Fibroblast of the aortic adventitia (primary cell): ENCODE measurements at places on chromosomes 3 and 15.

GRCh38 chr3:54034971-54035370, 87.4 kb upstream of the CACNA2D3 start:
- DNase-seq = no peak

DNA sequence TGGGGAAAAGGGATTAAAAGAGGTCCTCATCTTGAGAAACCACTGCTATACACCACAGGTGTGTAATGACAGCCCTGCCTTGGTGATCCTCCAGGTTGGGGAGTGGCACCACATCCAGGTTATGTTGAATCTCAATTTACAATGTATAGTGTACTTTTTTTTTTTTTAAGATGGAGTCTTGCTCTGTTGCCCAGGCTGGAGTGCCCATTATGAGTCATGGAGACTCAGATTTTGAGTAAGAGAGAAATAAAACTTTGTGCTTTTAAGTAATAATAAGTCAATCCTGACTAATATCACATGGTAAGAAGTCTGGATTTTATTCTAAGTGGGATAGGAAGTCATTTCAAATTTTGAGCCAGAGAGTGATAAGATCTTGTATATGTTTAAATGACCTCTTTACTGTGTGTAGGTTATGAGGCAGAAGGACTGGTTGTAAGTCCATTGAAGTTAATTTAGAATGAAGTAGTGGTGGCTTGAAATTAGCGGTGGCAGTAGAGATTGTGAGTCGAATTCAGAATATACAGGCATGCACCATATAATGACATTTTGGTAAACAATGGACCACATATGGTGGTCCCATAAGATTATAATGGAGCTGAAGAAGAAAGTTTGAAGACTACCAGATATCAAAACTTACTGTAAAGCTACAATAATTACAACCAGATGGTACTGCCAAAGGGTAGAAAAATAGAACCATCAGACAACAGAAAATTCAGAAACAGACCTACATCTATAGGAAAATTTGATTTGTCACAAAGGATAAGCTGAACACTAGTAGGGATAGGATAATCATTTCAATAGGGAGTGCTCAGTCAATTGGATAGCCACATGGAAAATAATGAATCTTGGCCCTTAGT, 20.7 kb downstream of the POPDC2 start:
- DNase-seq = no peak

- no peak for DNase-seq
Observed at GRCh38 chr3:99388780-99389179, 249.6 kb upstream of the COL8A1 start.

- DNase-seq = no peak
Observed at GRCh38 chr3:192373586-192373985, 353.8 kb downstream of the FGF12 start.

DNA sequence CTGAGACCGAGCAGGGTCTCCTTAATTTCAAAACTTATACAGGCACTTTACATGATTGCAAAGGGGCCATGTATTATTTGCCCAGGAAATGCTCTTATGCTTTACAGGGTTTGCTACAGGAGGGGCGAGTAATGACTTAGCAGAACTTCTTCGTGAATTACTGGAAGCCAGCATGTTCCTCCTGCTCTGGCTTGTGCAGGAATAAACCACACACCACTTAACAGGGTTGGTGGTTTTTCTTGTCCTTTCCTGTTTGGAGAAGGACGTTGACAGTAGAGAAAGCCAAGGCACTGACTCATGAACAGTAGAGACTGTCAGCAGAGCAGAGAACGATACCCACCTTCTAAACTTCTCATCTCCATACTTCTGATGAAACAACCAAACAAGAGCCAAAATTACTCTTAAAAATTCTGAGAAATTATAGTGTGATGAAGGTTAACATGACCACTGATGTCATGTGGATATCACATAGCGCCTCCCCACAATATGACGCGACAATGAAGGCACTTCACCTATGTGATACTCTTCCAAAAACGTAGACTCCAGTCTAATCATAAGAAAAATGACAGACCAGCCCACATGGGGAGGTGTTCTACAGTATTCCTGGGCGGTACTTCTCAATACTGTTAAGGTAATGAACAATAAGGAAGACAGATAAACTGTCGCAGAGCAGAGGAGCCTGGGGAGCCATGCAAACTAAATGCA, 24.7 kb upstream of the MCTP2 start:
- DNase-seq = no peak

- peak; percentile 69 for DNase-seq
Observed at GRCh38 chr3:100210772-100211135, 50.0 kb upstream of the TBC1D23 start.

DNA sequence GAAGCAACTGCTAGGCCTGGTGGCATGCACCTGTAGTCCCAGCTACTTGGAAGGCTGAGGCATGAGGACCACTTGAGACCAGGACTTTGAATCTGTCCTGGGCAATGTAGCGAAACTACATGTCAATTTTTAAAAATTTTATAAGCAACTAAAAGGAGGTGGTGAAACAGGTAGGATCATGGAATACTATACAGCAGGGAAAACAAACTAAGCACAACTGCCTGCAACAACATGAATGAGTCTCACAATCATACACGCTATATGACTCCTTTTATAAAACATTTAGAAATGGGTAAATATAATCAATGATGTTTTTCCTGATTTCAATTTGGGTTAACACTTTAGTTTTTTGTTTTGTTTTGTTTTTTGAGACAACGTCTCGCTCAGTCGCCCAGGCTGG, 29.5 kb upstream of the CNBP start:
- DNase-seq = no peak

- DNase-seq = no peak
Observed at GRCh38 chr3:128409624-128410581, 56.8 kb downstream of the DNAJB8 start.

DNA sequence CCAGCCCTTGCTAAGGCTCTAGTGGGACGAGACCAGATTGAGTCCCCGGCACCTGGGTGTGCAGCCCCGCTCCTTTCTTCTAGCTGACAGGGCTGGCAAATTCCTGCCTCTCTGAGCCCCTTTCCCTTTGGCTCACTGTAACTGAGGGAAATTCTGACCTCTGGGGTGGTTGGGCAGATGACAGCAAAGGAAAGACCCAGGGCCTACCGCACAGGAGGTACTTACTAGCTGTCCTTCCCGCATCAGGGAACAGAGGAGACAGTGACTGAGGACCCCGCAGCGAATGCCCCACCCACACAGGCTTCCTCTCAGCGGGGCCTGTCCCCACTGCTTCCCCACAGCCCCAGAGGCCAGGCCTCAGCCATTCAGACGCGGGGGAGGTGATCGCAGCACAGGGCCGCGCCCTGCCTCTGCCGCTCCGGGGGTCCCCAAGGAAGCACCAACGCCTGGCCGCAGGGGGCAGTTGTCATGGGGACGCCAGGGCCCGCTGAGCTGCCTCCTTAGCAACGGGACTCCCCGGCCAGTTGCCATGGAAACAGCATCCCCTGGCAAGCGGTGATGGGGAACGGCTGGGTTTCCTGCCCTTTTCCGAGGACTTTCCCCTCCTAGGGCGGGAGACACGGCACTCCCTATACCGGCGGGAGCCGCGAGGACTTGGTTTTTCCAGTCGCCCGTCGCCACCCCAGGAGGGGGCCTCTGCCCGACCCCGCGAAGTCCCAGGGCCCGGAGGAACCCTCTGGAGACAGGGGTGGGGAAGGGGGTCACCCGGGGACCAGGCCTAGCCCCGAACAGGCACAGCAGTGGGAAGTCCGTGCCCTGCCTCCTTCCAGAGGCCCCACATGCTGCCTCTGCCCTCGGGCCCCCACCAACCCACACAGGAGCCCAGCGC, 50.1 kb downstream of the HCN4 start:
- DNase-seq = no peak

GRCh38 chr3:55827786-55828185, 340.7 kb upstream of the WNT5A start:
- no peak for DNase-seq

GRCh38 chr3:70315021-70315420, 2.6 kb upstream of the MDFIC2 start:
- DNase-seq = peak; percentile 2

GRCh38 chr3:178482981-178483380, 53.3 kb upstream of the KCNMB2 start:
- no peak for DNase-seq

GRCh38 chr15:35987056-35987455, 441.1 kb upstream of the DPH6 start:
- no peak for DNase-seq

- DNase-seq = no peak
Observed at GRCh38 chr3:12719541-12719940, 39.5 kb downstream of the TMEM40 start.

DNA sequence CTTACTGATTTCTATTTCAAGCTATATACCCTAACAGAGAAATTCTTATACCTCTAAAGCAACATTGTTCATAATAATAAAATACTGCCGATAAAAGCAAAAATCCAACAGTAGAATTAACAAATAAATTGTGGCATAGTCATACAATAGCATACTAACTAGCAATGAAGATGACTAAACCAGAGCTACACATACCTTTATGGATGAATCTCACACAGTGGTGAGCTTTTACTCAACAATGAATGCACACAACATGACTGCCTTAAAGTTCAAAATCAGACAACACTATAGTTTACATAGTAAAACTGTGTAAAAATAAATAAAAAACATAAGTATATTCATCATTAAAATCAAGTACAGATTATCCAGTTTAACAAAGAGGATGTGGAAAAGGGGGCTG, 99.1 kb downstream of the NR1I2 start:
- no peak for DNase-seq

DNA sequence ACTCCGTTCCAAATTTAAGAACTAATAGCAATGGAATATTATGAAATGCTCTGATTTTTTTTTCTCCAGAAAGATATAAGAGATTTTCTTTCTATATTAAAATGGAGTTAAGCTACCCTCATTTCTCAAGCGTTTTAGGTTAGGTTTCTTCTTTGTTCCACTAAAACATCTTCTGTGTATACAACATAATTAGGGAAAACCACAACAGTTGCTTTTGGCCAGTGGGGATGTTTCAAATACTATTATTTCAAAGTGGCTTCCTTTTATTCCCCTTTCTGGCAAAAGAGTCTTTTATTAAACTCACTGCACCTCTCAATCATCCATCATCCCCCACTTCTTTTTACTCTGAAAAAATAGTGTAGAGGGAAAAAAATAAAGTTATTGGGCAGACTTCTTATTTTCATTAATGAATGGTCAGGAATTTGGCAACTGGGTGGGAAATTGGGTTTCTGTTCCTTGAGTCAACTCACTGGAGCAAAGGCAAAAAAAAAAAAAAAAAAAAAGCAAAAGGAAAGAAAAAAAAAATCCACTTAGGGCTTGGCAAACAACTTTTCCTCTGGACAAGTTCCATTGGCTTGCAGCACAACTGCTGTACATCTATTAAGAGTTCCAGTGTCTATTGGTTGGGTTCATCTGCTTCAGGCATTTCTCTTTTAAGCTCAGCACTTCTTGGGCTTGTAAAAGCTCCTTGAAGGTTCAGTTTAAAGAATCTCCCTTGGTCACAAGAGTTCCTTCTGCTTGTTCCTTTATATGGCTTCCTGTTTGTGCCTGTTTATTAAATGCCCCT, 963.4 kb downstream of the ROBO1 start:
- peak; percentile 85 for DNase-seq

DNA sequence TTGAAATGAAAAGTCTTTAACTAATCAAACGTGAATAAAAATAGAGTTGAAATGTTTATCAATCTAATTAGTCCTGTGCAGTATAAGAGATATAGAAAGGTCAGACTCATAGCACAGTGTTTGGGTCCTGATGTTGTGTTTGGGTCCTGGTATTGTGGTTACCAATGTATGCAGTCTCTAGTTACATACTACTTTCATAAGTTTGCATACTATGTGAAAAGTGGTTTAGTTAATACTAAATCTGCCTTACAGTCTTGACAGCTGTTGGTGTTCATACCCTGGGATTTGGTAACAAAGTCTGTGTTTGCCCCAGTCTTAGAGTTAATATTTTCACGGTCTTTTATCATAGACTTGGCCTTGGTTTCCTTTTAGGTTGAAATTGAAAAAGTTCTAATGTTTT, 41.7 kb downstream of the KIF15 start:
- DNase-seq = no peak

DNA sequence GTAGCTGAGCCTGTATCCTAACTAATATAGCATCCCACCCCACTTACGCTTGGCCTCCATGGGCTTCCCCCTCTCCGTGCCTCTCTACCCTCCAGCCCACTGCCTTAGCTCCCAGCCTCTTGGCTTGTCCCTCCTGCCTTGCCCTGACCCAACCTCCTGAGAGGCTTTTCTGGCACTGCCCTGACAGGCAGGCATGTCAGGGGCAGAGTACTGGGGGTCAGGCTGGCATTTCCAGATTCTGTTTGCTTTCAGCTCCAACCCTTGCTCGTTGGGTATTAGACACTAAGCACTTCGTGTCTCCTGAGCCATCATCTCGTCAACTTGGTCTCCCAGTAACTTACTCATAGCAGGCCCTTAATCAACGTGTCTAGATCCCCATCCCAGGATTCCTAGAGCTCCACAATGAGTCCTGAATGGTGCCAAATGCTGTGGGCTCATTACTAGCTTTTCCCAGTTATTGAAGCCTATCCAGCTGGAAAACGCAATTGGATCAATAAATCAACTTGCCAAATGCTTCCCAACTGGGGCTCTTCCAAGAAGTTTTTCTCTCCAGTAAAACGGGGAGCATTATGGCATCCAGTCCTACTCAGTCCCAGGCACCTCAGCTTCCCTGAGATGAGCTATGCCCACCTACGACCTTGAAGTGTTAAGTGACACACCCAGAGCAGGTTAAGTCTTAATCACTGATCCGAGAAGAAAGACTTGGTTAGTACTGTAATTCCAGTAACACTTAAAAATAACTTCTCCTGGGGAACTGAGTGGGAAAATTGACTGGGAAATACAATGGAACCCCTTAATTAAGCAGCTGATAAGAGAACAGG, 78.5 kb upstream of the DLG1 start:
- no peak for DNase-seq

- peak; percentile 27 for DNase-seq
Observed at GRCh38 chr15:94412979-94413746, 181.8 kb downstream of the MCTP2 start.

DNA sequence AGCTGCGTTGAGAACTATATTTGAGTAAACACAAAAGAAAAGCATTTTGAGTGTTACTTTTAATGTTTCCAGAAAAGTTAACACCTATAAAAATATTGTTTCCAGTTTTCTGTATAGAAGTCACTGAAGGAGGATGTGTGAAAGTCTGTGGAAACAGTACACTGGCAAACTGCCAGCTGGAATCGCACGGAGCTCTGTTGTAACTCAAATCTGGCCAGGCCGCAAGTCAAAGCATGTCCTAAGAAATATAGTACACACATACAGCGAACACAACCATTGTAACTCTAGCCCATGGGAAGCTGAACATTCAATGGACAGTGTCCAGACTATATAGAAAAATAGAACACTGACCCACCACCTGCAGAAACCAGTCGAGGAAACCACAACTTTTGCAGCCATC, 657.2 kb downstream of the FHIT start:
- DNase-seq = peak; percentile 66
